ENCODE measurements at places on chromosomes 4 and X.

DNA sequence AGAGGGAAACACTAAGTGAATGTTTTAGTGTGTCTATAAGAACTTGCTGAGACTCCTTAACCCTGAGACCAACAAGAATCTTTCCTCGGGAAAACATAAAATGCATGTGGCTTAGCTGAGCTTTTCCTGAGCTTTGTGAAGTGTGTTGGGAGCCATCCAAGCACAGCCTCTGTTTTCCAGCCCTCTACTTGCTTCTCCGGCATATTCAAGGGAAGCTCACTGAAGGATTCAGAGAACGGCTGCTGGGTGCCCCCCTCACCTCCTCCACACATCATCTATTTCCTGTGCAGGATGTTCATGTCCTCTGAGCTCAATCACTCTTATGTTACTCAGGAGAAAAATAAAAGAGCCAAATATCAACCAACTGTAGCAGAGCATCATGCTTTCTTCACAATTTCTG is 492.1 kb downstream of the IL15 start:
- DNase-seq = no peak

DNA sequence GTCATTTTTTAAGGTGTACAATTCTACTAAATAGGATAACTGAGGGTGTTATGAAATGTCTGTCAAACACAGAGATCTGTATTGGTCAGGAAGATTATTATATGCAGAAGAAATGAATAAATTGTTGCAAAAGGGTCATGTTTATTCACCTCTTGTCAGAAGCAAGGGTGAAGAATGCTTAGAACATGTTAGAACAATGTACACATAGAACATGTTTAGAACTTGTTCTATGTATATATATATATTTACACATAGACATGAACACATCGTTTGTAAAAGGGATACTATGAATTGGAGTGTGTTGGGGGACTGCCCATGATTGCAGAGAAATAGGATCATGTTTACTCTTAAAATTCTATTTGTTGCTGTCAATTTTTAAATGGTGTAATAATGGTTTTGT is 28.0 kb upstream of the TMEM150C start:
- no peak for DNase-seq

DNA sequence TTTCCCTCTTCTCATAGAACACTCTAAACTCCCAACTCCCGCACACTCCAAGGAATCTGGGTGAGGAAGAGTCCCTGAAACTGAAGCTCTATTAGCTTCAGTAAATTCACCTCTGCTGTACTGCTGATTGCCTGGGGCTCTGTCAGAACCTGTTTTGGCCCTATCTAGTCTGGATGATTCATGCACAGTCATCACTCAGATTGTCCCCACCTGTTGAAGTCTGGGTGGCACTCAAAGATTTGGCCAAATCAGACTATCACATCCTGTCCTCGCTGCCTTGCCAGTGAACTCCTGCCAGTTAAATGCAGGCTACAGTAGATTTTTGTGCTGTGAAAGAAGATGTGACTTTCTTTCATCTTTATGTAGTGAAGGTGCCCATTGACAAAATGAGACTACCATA is 63.5 kb upstream of the EMCN start:
- DNase-seq = no peak

DNA sequence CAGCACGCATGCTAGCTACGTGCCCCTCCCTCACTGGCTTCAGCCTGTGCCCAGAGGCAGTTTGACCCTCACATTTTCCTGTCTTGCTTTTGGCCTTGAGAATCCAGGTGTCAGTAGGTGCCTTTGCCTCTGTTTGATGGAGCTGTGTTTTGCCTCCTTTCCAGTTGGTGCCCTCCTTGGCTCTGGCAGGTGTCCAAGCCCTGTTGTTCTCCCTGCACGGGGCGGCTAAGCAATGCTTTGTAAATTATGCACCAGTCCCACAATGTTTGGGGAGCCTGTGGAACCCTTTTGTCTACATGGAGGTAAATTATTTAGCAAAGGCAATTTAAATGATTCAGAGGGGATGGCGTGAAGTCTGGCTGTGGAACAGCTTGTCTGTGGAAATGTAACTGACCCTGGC is 202.9 kb upstream of the BOD1L1 start:
- no peak for DNase-seq

DNA sequence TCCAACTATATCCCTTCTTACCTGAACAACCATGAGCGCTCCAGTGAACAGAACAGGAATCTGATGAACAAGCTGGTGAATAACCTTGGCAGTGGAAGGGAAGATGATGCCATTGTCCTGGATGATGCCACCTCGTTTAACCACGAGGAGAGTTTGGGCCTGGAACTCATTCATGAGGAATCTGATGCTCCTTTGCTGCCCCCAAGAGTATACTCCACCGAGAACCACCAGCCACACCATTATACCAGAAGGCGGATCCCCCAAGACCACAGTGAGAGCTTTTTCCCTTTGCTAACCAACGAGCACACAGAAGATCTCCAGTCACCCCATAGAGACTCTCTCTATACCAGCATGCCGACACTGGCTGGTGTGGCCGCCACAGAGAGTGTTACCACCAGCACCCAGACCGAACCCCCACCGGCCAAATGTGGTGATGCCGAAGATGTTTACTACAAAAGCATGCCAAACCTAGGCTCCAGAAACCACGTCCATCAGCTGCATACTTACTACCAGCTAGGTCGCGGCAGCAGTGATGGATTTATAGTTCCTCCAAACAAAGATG is 870.2 kb downstream of the ADGRL3 start:
- no peak for DNase-seq

- no peak for DNase-seq
Observed at GRCh38 chr4:152870606-152871005, 65.5 kb upstream of the FHDC1 start.

DNA sequence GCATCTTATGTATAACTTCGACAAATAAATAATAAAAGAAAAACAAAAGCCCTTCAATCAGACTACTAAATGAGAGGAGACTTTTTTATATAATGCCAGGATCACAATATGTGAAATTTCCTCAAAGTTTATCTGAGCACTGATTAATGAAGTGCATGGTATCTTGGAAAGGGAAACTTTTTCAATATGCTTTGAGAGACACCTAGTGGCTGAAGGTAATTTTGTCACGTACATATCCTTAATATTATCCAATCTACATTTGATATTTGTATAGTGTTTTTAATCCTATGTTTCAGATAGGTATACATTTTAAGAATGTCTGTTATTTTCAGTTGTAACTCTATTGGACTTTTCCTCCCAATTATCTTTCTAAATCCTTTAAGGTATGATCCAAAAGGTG is 146.8 kb downstream of the KLHL4 start:
- DNase-seq = no peak

GRCh38 chrX:155262970-155263754 is 1.1 kb downstream of the RAB39B start:
- DNase-seq = no peak

GRCh38 chr4:152476796-152477195 is 59.1 kb downstream of the FBXW7 start:
- DNase-seq = no peak

DNA sequence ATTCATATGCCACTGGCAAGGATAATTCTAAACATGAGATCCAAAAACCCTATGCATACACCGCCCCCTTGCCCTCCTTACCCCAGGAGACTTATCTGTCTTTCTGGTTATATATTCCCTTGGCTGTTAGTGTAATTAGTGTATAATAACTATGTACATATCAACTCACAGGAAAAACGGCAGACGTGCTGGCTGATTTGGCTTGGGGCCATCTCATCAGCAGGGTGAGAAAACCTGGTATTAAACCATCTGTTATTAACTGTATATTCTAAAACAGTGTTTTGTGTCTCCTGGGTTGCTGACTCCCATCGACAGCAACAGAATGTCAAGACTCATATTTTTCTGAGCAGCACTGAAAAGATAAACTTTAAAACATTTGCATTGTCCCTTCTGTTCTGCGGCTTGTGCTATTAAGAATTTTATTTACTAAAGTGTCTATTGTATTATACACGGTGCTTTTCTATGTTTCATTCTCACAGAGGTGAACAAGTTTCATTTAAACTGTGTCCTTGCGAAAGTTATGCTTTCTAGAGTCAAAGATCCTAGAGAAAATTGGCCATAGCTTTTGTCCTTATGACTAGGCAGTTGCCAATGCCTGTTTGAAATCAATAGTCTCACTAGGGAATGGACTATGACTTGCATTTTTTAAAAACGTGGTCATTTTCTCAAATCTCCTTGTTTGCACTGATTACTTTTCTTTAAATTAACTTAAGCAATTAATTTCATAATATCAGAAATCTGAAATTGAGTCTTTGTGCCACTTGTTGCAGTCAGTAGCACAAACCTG is 211.5 kb upstream of the MID1 start:
- DNase-seq = no peak

DNA sequence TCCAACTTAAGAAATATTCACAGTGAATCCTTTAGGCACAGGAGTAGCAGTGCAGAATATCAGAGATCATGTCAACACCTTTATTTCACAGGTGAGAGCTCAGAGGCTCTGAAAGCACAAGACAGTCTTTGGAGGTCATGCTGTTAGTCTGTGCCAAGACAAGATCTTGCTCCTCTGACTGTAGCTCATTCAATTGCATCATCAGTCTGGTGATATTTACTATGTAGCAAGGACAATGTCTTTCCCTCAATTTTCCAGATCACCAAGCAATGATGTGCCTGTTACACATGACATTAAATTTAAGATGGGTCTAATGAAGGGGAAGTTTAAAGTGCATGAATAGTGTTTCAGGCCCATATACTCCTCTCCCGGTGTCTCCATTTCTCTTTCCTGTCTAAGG is 277.5 kb downstream of the IL15 start:
- DNase-seq = no peak

- DNase-seq = no peak
Observed at GRCh38 chr4:187668526-187669082, 327.0 kb upstream of the ZFP42 start.

- no peak for DNase-seq
Observed at GRCh38 chr4:60605646-60606354, 594.3 kb upstream of the ADGRL3 start.

GRCh38 chr4:73902038-73902637 is 32.9 kb downstream of the CXCL1 start:
- no peak for DNase-seq

DNA sequence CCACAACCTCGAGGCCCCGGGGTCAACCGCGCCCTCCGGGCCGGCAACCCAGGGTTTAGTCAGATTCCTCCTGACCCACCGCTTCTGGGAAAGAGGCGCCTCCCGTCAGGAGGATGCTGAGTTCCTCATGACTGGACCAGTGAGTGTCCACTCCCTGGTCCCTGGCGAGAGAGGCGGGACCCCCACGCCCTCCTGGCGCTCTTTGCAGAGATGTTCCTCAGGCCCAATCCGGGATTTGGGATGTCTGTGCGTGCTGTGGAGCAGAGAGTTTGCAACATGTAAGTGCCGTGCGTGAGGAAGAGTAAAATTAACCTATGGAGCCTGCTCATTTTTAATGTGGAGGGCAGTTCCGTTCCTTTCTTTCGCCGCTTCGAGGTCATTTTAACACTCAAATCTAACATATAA is 824 bp upstream of the UGDH start:
- no peak for DNase-seq

GRCh38 chrX:56498756-56499155 is 64.7 kb upstream of the UBQLN2 start:
- no peak for DNase-seq

- no peak for DNase-seq
Observed at GRCh38 chrX:143733866-143734265, 13.3 kb upstream of the SPANXN2 start.

GRCh38 chrX:8848911-8849310 is 47.7 kb upstream of the FAM9A start:
- no peak for DNase-seq

DNA sequence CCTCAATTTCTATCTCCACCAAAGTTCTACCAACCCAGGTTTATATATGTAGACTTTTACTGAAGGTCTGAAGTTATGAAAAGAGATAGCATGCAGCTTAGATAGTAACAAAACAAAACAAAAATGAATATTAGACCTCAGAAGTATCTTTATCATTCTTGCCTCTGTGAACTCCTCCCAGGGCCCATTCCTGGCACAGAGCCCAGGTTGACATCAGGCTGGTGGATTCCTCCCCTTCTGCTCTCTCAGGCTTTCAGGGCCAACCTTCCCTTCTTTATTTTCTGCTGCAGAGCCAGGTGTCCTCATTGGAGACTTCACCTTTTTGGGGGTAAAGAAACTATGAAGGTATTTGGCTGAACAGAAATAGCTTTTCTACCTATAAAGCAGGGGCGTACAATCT is 112.8 kb upstream of the PITX2 start:
- no peak for DNase-seq

DNA sequence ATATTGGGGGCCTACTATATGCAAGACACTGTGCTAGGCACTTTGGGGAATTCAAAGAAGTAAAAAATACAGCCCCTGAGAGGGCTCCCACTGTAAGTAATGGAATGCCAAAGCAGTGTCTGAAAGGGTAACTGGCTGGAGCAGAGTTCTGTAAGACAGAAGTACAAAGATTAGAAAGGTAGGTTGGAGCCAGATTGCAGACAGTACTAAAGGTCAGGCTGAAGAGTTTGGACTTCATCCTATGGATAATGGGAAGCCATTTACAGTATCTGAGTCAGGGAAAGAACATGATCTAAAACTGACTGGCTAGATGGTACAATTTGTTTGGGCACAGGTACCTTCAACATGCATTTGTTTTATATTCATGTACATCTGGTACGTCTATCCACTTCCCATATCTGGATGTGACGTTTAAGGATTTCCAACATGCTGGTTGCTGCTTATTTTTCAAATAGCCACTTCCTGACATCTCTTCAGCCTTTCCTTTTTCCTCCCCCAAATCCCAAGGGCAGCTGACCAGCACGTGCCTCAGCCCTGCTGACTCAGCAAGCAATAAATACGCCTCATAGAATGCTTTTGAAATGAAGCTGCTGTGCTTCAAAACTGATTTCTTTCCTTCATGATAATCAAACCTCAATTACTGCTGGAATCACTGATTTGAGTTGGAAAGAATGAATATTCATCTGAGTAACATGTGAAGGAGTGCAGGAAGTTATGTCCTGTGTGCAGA is 9.5 kb downstream of the ENOX2 start:
- DNase-seq = no peak

- no peak for DNase-seq
Observed at GRCh38 chrX:9362363-9362928, 102.4 kb upstream of the TBL1X start.

DNA sequence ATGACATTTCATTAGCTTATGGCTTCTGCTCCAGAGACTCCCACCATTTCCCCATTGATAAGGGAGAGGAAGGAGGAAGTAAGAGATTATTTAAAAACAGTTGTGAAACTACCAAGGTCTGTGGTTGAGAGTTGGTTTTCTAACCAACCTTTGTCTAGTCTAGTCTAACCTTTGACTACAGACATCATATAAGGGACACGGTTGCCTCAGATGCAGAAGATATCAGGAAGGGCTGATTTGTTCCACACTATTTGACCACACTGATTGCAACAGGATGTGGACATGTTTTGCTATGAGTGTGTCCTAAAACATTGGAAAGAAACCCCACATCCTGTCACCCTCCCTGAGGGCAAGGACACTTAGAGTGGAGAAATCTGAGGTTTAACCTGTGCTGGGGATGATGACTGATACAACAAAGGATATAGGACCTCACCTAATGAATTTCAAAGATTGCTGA is 53.0 kb downstream of the COQ2 start:
- no peak for DNase-seq

GRCh38 chr4:38280323-38280706 is 320.1 kb downstream of the PTTG2 start:
- DNase-seq = no peak

Measured in posterior cingulate gyrus (tissue), 11 donors.